ENCODE measurements at places on chromosomes 6 and 20.

- no peak for DNase-seq
Observed at GRCh38 chr6:97668716-97669115, 385.7 kb upstream of the MMS22L start.

- DNase-seq: no peak
Observed at GRCh38 chr6:150293423-150294173, 75.2 kb upstream of the IYD start.

DNA sequence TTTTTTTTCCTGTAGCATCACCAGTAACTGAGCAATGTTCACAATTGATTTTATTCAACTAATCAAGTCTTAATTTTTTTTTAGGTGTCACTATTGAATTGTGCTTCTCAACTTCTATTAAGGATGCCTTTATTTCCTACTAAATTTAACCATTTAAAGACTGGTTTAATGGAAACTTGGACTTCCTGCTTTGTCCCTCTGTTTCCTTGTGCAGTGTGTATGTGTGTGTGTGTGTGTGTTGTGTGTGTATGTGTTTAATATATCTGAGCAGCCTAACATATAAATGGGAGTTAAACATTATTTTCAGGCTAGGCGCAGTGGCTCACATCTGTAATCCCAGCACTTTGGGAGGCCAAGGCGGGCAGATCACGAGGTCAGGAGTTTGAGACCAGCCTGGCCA is 1.8 kb downstream of the SERPINB6 start:
- DNase-seq: no peak

- no peak for DNase-seq
Observed at GRCh38 chr20:62344782-62345181, 22.3 kb downstream of the LAMA5 start.

GRCh38 chr20:31570735-31571617 is 34.1 kb upstream of the ID1 start:
- no peak for DNase-seq

DNA sequence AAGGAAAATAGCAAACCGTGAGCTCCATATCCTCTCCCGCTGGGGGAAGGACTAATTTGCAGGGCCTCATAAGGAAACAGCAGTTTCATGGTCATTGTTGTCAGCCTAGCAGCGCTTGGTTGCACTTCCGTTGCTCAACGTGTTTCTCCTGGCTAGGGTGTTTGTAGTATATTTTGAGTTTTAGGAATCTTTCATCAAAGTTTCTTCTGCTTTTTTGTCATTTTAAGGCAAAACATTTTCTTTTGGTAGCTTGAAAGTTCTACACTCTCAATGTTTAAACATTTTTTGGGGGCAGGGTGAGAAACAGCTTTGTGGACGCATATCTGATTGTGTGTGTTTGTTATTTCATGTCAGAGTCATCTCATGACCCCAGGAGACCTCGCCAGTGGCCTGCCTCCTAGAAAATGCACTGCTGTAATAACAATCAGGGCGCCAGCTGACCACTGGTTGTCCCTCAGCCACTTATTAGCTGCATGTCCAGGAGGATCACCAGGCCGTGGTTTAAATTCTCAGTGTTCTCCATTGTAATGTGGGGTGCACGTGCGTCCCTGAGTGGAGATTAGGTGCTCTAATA is 20.6 kb downstream of the JARID2 start:
- no peak for DNase-seq

DNA sequence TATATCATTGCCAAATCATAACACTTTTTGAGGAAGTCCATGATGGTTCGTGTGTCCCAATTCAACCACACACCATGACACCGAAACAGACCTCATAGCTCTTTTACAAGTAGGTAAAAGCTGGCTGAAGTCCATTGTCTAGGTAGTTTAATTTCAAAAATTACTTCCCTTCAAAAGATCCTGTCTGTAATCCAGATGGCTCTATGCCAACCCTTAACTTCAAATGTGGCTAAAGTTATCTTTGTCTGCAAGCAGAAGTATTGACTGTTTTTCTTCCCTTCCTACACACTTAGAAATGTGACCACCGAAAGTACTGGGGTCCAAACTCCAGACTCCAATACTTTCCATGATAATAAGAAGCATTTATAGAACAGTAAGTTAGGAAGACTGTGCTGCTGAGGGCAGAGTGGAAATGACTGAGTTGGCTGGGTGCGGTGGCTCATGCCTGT is 8.3 kb upstream of the TIAM2 start:
- DNase-seq: no peak

DNA sequence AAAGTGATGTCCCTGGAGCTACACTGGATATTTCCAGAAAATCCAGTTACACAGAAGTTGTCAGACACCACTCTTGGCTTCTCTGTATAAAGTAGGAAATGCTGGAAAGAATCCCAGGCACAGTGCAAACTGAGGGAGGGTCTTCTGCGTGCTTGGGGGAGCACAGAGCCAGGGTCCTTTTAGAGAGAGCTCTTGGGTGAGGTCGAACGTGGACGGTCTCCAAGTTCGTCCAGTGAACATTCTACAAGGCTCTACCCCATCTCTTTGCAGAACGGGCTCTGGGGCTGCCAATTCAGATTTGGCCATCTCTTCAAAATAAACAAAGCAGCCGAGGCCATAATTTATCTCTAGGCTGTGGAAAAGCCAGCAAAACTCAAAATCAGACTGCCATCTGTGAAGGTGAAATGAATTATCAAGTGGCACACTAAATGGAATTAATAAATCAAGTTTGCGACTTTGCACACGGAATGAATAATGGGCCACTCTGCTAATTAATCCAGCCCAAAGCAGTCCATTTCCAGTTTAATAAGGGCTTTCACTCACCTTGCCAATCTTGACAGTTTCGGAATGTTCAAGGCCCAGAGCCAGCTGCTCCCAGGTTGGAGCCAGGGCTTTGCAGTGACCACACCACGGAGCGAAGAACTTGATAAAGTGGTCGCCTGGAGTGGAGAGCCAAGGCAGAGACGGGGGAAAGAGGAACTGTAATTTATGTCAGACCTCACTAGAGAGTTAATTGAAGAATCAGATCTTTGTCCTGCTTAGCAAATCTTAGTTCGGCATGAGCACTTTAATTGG is 19.3 kb downstream of the TXNDC5 start:
- no peak for DNase-seq

DNA sequence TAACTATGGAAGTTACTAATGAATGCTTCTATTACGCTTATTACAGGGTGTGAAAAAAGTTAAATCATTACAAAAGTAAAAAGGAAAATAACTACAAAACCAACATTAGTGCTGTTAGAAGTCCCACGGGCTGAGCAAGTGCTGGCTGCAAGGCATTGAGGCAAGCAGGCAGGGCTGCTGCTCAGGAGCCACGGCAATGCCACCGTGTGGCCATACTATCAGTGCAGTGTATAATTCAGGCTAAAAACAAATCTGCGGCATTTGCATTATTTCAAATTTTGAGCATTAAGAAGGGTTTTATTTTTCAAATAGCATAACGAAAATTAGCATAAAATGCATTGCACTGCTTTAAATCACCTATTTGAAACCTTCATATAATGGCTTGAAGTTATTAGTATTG is 17.1 kb downstream of the IFNGR1 start:
- no peak for DNase-seq

DNA sequence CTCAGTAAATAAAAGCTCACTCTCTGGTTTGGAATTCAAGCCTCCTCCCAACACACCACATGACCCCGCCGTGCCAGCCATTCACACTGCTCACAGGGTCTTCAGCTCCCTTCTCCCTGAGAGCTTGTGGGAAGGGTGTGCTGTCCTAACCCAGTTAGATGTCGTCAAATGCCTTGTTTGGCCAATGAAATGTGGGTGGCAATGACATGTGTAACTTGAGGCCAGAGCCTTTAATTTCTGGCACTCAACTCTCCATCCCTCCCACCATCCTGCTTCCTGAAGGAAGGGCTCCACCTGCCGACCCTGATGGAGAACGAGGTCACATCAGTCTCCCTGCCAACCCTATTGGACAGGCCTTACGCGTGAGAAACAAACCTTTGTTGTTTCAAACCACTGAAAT is 224.5 kb upstream of the AGPAT4 start:
- DNase-seq: no peak

DNA sequence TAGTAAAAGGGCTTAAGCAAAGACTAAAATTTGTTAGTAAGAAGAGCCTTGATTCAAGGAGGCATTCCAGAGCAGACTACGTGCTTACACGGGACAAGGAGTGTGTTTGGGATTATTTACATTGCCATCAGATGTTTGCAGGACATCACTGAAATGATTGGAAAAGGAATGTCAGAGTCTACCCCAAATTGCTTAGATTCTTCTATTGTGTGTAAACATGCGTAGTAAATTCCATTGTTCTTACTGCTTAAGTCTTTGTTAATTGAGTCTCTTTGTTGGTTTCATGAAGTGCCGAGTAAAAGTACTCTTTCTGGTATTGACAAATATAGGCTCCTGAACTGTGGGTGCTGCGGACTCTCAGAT is 60.5 kb downstream of the CD83 start:
- DNase-seq: no peak

GRCh38 chr6:73558624-73559398 is 38.0 kb upstream of the EEF1A1 start:
- no peak for DNase-seq

DNA sequence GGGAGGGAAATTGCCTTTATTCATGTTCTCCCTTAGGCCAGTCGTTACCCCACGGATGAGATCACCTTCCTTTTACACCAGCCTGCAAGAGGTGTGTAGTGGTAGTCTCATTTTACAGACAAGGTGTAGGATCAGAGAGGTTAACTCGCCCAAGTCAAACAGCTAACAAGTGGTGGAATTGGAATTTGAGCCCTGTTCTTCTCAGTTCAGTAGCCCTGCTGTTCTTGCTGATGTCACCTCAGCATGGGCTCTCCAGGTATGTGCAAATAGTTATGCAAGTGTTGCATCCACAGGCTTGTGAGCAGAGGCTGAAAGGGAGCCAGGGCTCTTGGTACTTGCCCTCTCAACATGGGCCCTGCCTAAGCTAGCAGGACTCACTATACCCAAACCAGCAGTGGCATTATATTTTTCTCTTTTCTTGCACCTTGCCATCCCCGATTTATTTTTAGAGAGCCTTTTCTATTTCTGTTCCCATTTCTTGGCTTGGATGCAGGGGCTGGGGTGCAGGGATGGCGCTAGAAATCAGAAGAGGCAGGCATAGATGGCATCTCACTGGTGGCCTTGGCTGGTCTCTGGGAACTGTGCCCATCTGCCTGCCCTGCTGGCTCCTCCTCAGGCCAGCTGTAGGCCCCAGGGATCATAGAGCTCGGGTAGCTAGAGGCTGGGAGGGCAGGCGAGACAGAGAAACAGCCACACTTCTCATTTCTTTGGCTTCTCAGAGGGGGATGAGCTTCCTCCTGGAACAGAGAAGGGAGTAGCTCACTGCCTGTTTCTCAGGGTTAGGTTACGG is 18.2 kb downstream of the PPARD start:
- DNase-seq: no peak

DNA sequence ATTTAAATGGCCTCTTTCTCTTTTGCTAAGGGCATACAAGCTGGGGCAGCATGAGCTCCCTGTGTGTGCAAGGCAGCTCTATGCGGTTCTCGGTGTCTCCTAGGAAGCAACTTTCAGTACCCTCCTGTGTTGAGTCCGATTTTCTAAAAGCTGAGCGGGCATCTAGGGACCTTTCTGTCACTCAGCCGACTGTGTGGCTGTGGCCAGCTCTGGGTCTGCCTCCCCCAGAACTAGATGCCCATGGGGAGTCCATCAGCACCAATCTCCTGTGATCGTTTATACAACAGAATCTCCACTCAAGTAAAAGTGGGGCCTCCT is 7.5 kb downstream of the NELFCD start:
- no peak for DNase-seq

GRCh38 chr6:15475872-15476271 is 187.0 kb downstream of the DTNBP1 start:
- no peak for DNase-seq

DNA sequence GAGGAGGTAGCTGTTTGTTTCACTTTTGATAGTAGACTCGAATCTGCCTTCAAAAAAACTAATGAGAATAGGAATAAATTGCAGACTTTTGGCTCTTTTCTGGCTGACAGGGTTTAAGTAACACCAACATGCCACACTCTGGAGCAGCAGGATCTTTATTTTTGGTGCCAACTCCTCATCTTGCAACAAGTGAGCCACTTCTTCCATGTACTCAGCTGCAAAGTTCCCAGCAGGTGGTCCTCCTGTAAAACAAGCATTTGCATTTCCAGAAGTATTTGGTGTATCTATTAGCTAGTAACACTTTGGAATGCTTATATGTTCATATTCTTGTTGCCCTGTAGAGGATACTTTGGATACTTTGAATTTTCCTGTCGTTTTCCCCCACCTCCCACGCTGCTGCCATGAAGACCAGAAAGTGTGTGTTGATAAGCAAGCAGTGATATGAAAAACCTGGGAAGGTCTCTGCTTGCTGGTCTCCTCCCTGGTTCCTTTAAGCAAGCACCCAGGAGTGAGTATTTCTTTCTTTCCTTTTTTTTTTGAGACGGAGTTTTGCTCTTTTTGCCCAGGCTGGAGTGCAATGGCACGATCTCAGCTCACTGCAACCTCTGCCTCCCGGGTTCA is 1.0 kb downstream of the ARMH2 start:
- no peak for DNase-seq

GRCh38 chr20:47921408-47921807 is 136.1 kb upstream of the SULF2 start:
- DNase-seq: no peak

- no peak for DNase-seq
Observed at GRCh38 chr20:51583073-51583472, 40.6 kb upstream of the NFATC2 start.

DNA sequence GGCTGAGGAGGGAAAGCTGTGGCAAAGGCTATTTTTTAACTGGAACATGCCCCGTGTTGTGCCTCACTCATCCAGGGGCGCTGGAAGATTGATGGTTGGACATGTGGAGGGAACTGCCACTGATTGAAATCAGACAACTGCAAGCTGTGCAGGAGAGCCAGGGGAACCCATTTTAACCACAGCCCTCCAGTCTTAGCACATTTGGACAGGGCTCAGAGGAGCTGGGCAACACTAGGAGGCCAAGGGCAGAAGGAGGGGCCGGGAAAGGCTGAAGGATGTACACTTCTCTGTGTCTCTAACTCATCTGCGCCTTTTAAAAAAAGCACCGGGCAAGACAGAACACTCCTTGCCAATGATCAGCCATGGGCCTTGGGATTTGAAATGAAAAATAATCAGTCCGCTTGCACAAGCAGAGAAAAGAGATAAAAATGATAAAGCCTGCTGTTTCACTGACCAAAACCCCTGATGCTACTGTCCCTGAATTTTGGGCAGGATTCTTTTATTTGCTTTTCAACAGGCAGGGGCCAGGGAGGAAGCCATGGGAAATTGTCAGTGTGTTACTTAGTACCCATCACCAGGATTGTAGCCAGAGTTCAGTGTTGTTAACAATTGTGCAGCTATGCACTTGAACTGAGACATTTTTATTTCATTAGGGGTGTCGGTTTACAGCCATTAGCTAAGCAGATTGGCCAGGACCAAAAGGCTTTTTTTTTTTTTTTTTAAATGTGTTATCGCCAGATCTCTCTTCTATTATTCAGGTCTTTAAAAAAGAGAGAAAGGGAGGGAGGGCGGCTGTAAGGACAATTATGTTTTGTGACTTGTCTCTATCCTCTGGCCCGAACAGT is 109.3 kb upstream of the EYA4 start:
- DNase-seq: no peak

DNA sequence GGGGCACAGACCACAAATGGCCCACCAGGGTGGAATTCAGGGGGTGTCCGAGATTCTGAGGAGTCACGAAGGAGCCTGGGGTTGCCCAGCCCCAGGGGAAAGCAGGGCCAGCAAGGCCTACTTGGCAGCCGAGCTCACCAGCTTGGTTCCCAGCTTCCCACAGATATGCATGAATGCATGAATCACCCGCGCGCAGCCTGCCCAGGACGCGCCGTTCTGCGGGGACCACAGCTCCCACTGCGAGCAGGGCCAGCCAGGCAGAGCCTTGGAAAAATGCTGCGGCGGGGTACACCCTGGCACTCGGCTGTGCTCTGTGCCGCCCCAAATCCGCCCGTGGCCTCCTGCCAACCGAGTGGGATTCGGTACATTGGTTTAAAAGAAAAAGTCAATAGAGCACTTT is 211.0 kb downstream of the NFATC2 start:
- no peak for DNase-seq
